ENCODE measurements at places on chromosomes 1 and 21.

DNA sequence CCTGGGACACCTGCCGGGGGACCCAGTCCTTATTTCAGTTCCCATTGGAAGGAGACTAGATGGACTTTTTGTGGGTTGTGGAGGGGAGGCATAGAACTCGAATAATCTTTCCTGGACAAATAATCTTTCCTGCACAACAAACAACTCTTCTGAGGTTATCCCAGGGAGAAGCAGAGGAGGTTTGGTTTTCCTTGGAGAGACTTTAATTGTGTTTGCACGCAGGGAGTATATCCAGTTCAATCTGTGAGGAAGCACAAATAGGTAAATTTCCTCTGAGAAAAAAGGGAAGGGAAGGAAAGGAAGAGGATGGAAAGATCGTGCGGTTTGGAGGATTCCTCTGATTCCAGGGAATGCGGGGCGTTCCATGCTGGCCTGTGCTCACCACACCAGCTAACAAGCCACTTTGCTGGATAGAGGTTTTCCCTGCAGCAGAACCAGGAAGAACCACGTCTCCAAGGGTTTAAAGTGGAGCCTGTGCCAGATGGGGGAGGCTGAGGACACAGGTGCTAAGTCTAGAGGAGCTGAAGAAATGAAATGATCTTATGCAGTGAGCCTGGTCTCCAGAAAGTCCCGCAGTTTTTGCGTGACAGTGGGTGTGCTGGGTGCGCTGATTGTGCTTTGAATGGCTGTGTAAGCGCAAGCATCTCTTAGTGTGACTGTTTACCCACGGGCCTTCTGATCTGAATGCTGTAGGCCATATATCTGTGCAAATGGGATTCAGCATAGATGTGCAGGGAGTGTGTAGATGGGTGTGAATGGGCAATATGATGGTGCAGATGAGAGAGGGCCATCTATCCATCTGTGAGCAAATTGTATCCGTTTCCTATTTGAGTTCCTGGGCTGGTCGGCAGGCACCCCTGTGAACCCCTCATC lies 7.6 kb downstream of the PAX7 start:
- no peak for DNase-seq

DNA sequence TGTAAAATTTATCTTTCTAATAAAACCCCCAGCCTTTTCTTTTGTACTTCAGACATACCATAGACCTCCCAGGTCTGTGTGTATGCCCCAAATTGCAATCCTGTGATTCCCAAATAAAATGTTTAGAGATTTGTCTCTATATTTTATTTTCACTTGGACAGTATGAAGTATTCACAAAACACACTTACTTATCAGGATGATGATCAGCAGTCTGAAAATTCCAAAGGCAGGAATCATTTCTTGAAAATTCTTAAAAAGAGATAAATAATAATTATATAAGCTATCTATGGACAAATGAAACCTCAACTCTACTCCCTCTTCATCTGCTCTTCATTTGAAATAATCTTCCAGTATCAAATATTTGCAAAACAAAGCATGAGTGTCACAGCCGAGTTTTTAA lies 11.6 kb upstream of the GJA9 start:
- DNase-seq = no peak

DNA sequence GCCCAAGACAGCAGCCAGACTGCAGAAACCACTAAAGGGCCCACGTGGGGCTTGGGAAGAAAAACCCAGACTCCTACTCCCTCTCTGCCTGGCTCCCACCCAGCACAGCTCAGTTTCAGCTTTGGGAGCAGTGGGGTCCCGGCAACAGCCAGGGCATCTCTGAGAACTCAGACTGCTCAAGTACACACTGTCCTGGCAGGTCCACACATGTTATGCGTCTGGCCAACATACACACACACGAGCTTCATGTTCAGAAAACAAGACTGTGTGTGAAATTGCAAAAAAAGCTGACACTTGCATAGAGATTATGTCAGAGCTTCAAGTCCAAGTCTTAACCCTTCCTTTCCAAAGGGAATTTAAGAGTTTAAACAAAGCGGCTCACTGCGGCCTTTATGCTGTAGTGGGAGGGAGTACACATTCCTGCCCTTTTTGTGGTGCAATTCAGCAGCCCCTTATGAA lies 136.6 kb upstream of the CD34 start:
- DNase-seq = no peak

GRCh38 chr1:200784576-200784975 lies 45.9 kb downstream of the CAMSAP2 start:
- DNase-seq = no peak

DNA sequence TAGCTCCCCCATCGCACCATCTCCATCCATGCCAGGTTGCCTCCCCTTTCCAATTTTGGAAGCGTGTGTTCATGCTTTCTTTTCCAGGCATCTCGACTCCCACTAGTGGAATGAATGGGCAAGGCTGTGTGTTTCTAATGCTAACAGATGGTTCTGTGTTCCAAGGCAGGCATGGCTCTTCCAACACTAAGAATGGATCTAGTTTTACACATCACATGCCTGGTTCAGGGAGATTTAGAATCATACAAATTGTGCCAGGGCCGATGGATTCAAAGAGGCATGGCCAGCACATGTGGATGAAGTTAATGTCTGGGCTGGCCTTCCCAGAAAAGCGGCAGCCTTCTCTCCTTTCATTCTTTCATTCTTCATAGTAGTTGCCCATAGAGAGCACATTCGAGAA lies 438.7 kb downstream of the PRDM2 start:
- DNase-seq = no peak

DNA sequence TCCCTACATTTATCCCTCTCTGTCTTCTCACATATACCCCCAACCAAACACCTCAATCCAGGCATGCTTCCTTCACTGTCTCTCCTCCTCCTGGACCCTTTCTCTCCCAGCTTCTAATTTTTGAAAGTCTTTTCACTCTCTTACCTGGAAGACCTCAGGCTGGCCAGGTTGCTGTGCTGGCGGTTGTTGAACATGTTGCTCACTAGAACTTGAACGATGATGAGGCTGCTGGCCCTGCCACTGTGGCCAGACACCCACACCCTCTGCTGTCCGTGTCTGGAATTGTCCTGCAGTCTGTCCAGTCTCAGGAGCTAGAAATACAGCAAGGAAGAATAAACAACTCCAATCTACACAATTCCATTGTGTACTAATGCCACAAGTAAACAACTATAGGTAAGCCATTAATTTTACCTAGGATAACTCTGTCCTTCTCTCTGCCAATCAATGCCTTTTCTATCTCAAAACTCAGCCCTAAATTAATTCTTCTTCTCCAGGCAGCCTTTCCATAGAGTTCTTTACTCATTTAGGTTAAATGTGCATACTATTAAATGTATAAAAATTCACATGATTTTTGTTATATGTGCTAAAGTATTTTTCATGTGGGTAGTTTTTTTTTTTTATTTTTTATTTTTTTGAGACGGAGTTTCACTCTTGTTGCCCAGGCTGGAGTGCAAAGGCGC lies 5.1 kb upstream of the CTSK start:
- DNase-seq = no peak
